ENCODE measurements at places on chromosomes 7 and 10.
A peak's percentile ranks its signal among the peaks of the same experiment; 100 is the strongest.

GRCh38 chr10:94428766-94429707 is 26.7 kb downstream of the TBC1D12 start:
- DNase-seq: no peak

- no peak for DNase-seq
These were observed 95.1 kb downstream of the DKK1 start for GRCh38 chr10:52409195-52409594.

GRCh38 chr10:43980313-43980712 is 331.6 kb upstream of the ZNF32 start:
- DNase-seq: no peak

GRCh38 chr7:9978106-9979064 is 995.3 kb upstream of the PHF14 start:
- no peak for DNase-seq

DNA sequence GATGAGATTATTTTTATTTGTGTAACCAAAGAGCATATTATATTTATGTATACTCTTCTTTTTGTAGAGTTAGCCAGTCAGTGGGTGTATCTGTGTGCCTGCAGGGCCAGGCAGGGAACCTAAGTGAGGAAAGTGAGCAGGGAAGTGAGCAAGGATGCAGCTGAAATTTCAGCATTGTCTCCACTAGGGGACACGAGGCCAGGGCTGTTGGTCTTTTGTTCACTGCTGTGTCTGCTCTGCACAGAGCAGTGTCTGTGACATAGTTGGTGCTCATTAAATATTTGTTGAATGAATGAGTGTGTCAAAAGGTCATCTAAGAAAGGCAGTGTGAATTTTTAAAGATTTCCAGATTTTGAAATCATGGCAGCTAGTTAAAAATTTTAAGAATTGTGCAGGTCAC is 51.8 kb downstream of the SUGCT start:
- no peak for DNase-seq

DNA sequence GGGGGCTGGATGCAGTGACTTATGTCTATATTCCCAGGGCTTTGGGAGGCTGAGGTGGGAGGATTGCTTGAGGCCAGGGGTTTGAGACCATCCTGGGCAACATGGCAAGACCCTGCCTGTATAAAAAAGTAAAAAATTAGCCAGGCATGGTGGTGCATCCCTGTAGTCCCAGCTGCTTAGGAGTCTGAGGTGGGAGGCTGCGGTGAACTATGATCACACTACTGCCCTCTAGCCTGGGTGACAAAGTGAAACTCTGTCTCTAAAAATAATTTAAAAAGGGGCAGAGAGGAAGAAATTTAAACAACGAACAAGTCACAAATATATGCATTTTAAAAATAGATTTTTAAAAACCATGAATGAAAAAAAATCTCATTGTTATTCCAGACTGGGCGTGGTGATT is 46.2 kb upstream of the FEZF1 start:
- no peak for DNase-seq

GRCh38 chr7:151144387-151144786 is 23.1 kb downstream of the GBX1 start:
- no peak for DNase-seq

DNA sequence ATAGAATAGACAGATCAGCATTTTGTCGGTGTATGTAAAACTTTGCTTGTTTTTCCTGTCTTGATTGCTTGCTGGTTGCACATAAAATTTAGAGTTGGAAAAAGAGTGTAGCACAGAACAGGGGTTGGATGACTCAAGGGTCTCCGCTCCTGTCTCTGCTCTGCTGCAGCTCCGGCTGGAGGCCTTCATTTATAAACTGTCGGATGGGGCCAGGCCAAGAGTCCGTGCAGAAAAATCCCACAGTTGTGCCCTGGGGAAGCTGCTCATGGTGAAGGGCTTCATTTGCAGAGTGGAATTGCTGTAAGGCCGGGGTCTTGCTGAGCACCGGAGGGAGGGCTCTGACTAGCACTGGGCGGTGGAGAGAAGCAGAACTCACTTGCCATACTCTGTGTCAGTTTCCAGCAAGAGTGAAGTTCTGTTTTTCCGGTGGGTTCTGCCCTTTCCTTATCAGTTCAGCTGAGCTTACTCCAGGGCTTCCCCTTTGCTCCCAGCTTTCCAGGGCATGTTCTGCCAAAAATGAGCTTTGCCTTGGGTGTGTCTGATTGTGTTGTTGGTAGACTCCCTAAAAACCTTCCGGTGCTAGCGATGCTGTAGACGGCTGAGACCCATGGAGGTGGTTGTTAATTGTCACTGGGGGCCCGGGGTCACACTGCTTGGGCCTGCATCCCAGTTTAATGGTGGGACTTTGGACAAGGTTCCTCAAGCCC is 67.2 kb downstream of the CAMK1D start:
- DNase-seq: no peak

DNA sequence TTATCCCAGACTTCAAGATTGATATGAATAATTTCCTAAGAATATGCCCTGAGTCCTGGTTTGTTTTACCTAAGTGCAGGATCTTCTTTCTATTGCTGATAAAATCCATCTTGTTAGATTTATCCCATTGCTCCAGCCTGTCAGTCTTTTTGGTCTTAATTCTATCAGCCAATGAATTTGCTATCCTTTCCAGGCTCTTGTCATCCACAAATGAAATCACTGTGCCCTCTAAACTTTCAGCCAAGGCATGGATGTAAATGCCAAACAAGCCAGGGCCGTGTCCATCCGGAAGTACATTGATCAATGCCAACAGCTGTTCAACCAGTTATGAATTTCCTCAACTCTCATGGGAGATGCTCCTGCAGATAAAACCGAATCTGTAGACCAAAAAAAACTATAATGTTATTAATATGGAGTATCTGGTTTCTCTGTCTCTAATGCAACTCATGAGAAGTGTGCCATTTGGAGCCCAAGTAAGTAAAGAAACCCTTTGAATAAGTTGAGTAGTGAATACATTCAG is 40.0 kb downstream of the NPY start:
- DNase-seq: no peak

GRCh38 chr7:102236592-102237287 is 49.9 kb upstream of the SH2B2 start:
- DNase-seq: peak; percentile 12

- DNase-seq: no peak
These were observed 15.1 kb downstream of the TRUB1 start for GRCh38 chr10:114953047-114953446.

- DNase-seq: no peak
These were observed 64.4 kb downstream of the SAMD9 start for GRCh38 chr7:93053209-93053948.

Measured in stimulated activated CD8-positive, alpha-beta memory T cell treated with anti-CD3 and anti-CD28 coated beads, Interleukin-7, amount 100 ng/mL, for 1 hour (primary cell).